ENCODE measurements at places on chromosomes 12 and 14. TPM values are rescaled to one million over a fixed set of nuclear protein-coding genes. Genes with fewer than 3 reads are reported as not detected.

Gene C14orf180
- total RNA-seq = not detected

Gene SERPINA10
- not detected for total RNA-seq

Gene PLA2G1B
- total RNA-seq = not detected

Gene COQ5
- 11.8 TPM for total RNA-seq

GRCh38 chr14:62711351-62712023 is 333.8 kb downstream of the KCNH5 start:
- no peaks in the 10 kb centered on the region for H3K36me3 ChIP-seq
- H3K4me1 ChIP-seq = no peaks in the 10 kb centered on the region
- H3K27me3 ChIP-seq = no peaks in the 10 kb centered on the region
- H3K27ac ChIP-seq = no peak overlapping the region

DNA sequence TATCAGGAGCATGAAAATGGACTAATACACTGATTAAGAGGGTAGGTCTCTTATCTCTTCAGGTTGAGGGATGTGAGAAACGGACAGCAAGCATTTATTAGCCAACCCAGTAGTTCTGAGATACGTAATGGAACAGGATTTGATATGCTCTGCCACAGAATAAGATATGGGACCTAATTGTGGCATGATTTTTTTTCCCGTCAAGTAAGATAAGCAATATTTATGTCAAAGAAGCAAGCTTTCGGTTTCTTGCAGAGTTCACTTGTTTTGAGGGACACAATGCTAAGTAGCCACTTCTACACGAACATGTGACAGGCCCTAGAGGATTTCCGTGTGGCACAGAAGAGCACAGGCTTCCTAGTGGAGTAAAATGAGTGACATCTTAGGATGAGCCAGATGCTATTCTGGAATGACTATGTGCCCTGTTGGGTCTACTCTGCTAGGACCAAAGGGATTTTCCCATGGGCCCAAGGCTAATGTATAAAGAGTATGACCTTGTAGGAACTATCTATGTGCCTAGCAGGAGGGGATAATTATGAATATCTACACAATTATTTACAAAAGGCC is 57.9 kb downstream of the SLC38A1 start:
- H3K27ac ChIP-seq = peak overlapping the region; percentile 99
- H3K4me1 ChIP-seq = peaks cover 65% of the 10 kb centered on the region
- H3K27me3 ChIP-seq = no peaks in the 10 kb centered on the region
- DNase-seq = no peak
- H3K4me3 ChIP-seq = peak overlapping the region; percentile 81

Gene ADCY6
- 0.42 TPM for total RNA-seq

Gene ARHGEF25
- 1.2 TPM for total RNA-seq

Gene SENP1
- 33.8 TPM for total RNA-seq

GRCh38 chr12:116454950-116455447 is 104.2 kb upstream of the MAP1LC3B2 start:
- H3K36me3 ChIP-seq = no peaks in the 10 kb centered on the region
- no peak overlapping the region for H3K27ac ChIP-seq
- H3K4me3 ChIP-seq = no peak overlapping the region
- peaks cover 6% of the 10 kb centered on the region for H3K27me3 ChIP-seq
- H3K4me1 ChIP-seq = peaks cover 5% of the 10 kb centered on the region

DNA sequence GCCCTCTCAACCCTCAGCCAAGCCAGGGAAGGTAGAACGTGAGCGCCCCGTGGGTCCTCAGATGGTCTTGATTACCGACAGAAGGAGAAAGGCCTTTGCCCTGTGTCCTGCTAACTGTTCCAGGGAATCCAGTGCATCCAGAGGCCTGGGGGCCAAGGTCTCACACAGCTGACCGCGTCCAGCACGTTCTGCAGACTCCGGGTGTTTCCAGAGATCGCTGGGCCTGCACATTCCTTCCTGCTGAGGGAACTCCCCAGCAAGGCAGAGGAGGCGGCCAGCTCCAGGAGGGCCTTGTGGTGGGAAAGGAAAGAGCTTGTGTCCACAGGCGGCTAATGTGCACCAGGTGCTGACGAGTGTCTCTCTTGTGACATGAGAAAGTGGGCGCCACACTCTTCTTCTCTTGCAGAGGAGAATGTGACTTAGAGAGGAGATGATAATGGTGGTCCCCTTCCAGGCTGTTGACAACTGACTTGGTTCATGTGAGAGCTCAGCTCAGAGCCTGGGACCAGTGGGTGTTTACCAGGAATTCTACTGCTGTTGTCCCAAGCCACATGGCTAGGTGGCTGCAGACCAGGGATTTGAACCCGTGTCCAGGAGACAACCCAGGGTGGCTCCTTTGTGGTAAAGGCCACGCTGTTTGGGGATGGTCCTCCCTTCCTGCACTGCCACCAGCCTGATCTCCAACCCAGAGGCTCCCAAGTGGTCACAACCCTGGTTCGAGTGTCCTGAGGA is 46.8 kb upstream of the DLK1 start:
- H3K4me3 ChIP-seq = no peak overlapping the region
- no peak for DNase-seq
- no peaks in the 10 kb centered on the region for H3K36me3 ChIP-seq
- H3K4me1 ChIP-seq = no peaks in the 10 kb centered on the region
- H3K27me3 ChIP-seq = peaks cover 20% of the 10 kb centered on the region
- no peak overlapping the region for H3K27ac ChIP-seq

DNA sequence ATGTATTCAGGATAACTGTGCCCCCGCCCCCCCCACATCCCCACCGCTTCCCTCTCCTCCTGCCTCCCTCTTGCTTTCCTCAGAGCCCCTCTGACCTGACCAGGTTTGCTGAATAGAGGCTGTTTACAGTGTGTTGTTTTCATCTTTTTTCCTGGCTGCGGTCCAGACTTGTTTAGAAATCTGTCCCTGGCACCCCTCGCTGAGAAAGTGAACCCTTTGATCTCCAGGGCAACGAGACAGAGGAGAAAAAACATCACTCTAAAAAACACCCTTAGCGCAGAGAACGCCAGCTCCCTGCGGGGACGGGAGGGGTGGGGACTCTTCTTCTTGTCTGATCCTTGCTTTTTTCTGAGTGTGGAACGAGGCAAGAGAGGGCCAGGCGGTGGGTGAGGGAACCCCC is 22.5 kb downstream of the SDS start:
- peaks cover 5% of the 10 kb centered on the region for H3K36me3 ChIP-seq
- no peak overlapping the region for H3K4me3 ChIP-seq
- no peak for DNase-seq

Gene ASCL1
- not detected for total RNA-seq

- H3K27ac ChIP-seq = peak overlapping the region; percentile 99
- no peak for DNase-seq
- no peak overlapping the region for H3K4me3 ChIP-seq
- H3K4me1 ChIP-seq = peaks cover 71% of the 10 kb centered on the region
Observed at GRCh38 chr14:92660571-92660970, 87.9 kb downstream of the LGMN start.

Gene TAS2R9
- not detected for total RNA-seq

GRCh38 chr14:92888896-92889295 is 34.1 kb upstream of the CHGA start:
- H3K27ac ChIP-seq = no peak overlapping the region
- H3K4me1 ChIP-seq = no peaks in the 10 kb centered on the region
- no peak overlapping the region for H3K4me3 ChIP-seq
- DNase-seq = no peak

DNA sequence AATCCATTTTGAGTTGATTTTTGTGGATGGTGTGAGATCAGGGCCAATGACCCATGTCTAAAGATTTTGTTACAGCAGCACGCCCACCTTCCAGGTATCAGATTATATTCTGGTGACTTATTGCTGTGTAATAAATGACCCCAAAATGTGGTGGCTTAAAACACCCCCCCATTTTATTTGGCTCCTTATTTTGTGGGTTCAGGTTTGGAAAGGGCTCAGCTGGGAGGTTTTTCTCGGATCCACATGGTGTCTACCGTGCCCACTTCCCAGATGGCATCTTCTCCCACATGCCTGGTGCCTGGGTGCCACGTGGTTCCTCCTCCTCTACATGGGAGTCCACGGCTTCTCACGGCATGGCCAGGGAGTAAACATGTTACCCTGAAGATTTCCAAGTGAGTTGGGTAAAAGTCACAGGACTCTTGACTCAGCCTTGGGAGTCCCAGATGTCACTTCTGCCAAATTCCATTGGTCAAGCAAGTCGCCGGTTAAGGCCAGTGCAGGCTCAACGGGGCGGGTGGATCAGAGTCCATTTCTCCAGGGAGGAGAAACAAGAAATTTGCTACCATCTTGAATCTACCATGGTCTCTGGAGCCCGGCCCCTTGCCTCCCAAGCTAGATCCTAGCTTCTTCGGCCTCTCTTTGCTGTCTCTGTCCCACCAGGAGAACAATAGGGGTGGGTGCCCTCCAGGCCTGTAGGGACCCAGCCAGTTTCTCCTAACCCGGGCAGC is 214.3 kb downstream of the KIF26A start:
- no peak overlapping the region for H3K4me3 ChIP-seq
- peaks cover 3% of the 10 kb centered on the region for H3K36me3 ChIP-seq
- H3K4me1 ChIP-seq = peaks cover 4% of the 10 kb centered on the region
- peaks cover 22% of the 10 kb centered on the region for H3K27me3 ChIP-seq
- H3K27ac ChIP-seq = no peak overlapping the region

GRCh38 chr12:51837286-51837685 is 11.2 kb downstream of the FIGNL2 start:
- H3K27ac ChIP-seq = no peak overlapping the region
- peaks cover 68% of the 10 kb centered on the region for H3K27me3 ChIP-seq
- no peak for DNase-seq
- peaks cover 17% of the 10 kb centered on the region for H3K36me3 ChIP-seq
- no peak overlapping the region for H3K4me3 ChIP-seq
- H3K4me1 ChIP-seq = peaks cover 11% of the 10 kb centered on the region

DNA sequence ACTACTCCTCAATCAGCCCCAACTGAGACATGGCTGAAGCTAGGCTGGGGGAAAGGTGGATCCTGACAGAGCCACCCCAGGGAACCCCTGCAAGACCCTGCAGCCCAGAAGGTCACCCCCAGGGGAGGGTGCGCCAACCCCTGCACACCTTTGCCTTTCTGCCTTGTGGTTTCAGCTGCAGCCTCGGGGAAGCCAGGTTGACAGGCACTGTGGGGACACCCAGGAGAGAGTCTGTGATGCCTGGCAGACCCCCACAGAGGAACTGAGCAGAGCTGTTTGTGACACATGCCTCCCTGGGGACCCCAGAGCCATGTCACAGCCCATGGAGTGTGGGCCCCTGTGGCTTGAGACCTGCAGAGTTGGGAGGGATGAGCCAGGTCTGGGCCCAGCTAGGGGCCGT is 11.8 kb upstream of the HHIPL1 start:
- H3K4me1 ChIP-seq = peaks cover 7% of the 10 kb centered on the region
- H3K36me3 ChIP-seq = no peaks in the 10 kb centered on the region
- no peak for DNase-seq
- no peak overlapping the region for H3K27ac ChIP-seq

GRCh38 chr14:56182410-56182809 is 64.2 kb downstream of the PELI2 start:
- no peak for DNase-seq
- H3K4me3 ChIP-seq = no peak overlapping the region

Gene TPPP2
- not detected for total RNA-seq

- H3K4me3 ChIP-seq = peak overlapping the region; percentile 59
- H3K36me3 ChIP-seq = no peaks in the 10 kb centered on the region
- peaks cover 35% of the 10 kb centered on the region for H3K27me3 ChIP-seq
- no peak for DNase-seq
Observed at GRCh38 chr14:21711360-21711961, 37.8 kb upstream of the OR4E1 start.

Gene RHOJ
- total RNA-seq = not detected

DNA sequence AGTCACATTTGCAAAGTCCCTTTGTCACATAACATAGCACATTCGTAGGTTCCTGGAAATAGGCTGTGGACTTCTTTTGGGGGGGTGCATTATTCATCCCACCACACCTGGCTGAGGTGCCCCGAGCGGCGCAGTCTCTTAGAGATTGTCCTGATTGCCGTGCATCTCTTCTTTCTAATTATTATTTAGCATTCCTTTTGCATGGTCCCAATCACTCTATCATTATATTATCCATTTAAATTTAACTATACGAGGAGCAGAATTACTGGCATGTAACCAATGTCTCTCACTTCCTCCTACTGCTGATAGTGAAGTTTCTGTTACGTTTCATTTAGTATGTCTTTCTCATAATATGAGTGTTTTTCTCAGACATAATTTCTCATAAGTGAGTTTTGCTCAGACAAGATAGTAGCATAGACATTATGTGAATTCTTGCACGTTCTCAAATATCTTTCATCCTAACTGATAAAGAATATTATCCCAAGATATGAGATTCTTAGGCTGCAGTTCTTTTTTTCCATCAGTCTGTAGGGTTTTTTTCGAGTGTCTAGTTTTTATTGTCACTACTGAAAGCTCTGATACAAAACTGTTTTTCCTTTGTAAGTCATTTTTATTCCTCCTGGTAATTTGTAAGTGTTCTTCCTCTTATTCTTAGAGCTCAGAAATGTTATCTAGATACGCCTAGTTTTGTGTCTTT is 444.3 kb downstream of the NELL2 start:
- H3K4me3 ChIP-seq = no peak overlapping the region
- H3K4me1 ChIP-seq = no peaks in the 10 kb centered on the region
- no peaks in the 10 kb centered on the region for H3K36me3 ChIP-seq
- no peaks in the 10 kb centered on the region for H3K27me3 ChIP-seq
- no peak for DNase-seq

DNA sequence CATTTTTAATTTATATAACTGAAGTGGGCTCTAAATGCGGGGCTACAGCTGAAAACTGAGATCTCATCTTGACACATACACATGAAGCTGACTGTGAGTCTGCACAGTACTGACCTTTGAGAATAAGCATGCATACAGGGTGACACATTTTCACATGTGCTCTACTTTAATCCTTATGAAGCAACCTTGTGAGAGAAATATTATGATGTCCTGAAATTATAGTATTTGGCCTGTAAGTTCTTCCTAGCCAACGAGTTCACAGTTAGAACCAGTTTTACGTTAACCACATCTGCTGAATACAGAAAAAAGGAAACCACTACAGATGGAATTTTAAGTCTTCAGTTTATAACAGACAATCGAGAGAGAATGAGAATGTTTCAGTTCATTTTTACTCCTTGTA is 70.3 kb downstream of the SPPL3 start:
- no peak for DNase-seq
- H3K27me3 ChIP-seq = no peaks in the 10 kb centered on the region
- H3K27ac ChIP-seq = no peak overlapping the region
- no peak overlapping the region for H3K4me3 ChIP-seq

Gene TC2N
- 178 TPM for total RNA-seq

Gene PTCSC3
- total RNA-seq = not detected

Gene SMAGP
- 3.4 TPM for total RNA-seq

GRCh38 chr12:108691998-108692808 is 39.1 kb downstream of the CORO1C start:
- H3K27me3 ChIP-seq = no peaks in the 10 kb centered on the region
- peak overlapping the region; percentile 93 for H3K4me3 ChIP-seq
- H3K4me1 ChIP-seq = peaks cover 35% of the 10 kb centered on the region
- peak overlapping the region; percentile 88 for H3K27ac ChIP-seq
- no peaks in the 10 kb centered on the region for H3K36me3 ChIP-seq

Gene SPSB2
- total RNA-seq = 6.7 TPM

Gene NELL2
- total RNA-seq = 62.5 TPM

- peaks cover 7% of the 10 kb centered on the region for H3K27me3 ChIP-seq
- H3K36me3 ChIP-seq = no peaks in the 10 kb centered on the region
- no peak for DNase-seq
- no peaks in the 10 kb centered on the region for H3K4me1 ChIP-seq
- no peak overlapping the region for H3K27ac ChIP-seq
- H3K4me3 ChIP-seq = no peak overlapping the region
Observed at GRCh38 chr12:113041560-113041959, 15.0 kb upstream of the DTX1 start.
